Kasumi-1 (cell line): ENCODE measurements at places on chromosomes 7 and 10.

DNA sequence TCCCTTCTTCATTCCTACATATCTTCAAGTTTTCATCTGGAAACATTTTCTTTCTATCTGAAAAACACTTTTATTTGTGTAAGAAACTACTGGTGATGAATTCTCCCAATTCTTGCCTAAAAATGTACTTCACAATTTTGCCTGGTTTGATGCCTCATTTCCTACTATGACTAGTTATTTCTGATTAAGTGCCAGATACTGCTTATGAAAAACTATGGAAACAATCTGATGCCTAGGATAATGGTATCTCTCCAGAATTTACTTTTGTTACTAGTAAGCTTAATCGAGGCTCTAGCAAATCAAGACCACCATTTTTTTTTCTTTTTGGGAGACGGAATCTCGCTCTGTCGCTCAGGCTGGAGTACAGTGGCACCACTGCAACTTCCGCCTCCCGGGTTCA is 31.3 kb downstream of the CACUL1 start:
- DNase-seq = no peak

DNA sequence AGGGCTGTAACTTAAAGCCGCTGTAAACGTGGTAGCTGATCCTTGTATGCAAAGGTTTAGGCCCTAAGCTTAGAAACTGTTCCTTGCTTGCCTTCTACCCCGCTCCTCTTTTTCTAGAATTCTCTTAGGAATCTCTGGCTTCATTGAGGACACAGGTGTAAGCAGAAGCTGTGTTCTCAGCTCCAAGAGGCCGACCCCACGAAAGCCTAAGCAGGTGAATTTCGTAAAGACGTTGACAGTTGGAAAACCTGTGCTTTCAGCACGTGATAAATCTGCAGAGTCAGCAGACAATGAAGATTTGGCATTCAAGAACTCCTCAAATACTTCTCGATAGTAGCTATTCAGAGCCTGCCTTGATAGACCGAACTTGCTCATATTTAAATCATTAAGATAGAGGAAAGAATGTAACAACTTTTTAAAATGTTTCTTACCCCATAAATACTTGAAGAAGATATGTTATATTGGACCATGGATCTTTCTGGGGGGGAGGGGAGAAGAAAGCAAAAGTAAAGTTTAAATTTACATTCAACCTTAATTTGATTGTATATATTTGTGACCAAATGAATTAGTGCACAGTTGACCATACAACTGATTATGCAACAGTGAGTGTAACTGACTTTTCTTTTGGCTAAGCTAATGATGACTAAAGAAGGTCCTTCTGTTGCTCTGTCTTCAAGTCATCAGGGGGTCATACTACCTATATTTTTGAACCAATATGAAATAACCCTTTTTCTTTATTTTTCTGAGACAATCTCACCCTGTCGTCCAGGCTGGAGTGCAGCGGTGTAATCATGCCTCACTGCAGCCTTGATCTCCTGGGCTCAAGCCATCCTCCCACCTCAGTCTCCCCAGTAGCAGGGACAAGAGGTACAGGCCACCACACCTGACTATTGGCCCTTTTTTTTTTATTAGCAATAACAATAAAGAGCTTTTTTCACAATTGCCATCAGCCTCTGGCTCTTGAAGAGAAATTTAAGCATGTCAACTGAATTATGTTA is 1.2 kb upstream of the GDI2 start:
- peak; percentile 72 for DNase-seq

GRCh38 chr7:151895008-151895630 is 18.2 kb upstream of the PRKAG2 start:
- DNase-seq = no peak

DNA sequence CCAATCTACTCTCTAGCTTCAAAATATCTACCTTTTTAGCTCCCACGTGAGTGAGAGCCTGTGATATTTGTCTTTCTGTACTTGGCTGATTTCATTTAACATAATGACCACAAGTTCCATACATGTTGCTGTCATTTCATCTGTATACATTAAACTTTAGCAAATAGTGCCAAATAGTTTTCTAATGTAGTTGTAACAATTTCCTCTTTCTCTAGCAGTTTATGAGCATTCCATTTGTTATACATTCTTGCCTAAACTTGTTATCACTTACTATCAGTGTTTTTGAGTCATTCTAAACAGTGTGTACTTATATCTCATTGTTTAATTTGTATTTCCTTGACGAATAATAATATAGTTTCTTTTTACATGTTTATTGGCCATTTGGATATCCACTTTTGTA is 77.2 kb downstream of the NEUROD6 start:
- DNase-seq = no peak

GRCh38 chr7:1545417-1546246 is 10.4 kb downstream of the TMEM184A start:
- no peak for DNase-seq

DNA sequence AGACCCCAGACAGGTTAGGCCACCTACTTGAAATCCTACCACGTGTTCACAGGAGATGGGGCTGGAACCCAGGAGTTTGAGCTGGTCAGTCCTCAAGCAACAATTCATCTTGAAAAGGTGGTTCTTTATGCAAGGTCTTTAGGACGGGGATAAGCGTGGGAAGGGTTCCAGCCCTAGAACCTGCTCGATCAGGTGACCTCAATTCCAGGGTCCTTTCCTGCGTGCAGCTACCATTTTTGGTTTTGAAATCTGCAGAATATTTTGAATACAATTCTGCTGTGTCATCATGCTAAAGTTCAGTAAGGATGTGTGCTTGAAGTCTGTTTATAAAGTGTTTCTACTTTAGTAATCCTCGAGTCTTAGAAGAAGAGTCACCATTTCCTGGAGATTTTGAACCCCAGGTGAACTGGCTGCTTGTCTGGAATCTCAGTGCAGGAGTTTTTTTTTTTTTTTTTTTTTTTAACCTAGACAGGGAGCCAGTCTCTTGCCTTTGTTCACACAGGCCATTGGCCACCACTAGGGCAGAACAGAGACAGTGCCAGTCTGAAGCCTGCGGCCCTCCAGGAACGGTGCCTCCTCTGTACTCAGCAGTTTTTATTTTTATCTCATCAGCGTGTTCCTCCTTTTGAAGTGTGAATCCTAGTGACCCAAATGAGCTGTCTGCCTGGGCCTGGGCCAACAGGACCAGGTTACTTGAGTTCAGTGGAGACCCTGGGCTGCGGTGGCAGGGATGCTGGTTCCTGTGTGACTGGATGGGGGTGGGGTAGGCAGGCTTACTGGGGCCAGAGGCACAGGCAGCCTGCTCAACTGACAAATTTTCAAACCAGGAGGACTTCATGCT is 54.6 kb downstream of the EEPD1 start:
- DNase-seq = peak; percentile 74

DNA sequence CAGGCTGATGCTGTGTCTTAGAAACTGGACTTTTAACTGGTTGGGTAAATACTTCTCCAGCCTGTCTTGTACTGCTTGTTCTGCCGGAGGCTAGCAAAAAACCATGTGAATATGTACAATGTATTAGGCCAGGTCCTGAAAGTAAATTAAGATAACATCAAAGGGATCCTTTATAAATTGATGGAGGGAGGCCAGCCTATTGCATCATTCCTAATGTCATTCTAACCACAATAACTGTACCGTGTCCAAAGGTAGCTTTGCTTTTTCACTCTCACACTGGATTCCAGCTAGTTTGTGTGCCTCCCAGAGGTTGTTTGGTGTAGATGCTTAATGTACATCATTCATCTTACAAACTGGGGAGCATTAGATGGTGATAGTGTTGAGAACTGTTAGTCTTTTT is 91.2 kb upstream of the SEM1 start:
- DNase-seq = no peak

GRCh38 chr10:96441987-96442643 is 71.6 kb downstream of the TLL2 start:
- no peak for DNase-seq

GRCh38 chr10:77110757-77111156 is 526.9 kb downstream of the KCNMA1 start:
- no peak for DNase-seq

- no peak for DNase-seq
Measured at GRCh38 chr10:79249186-79250121, 97.8 kb upstream of the PPIF start.

GRCh38 chr7:72490301-72490700 is 78.2 kb upstream of the CALN1 start:
- DNase-seq = no peak

- DNase-seq = peak; percentile 91
Measured at GRCh38 chr10:102072673-102073527, 7.8 kb downstream of the HPS6 start.

- no peak for DNase-seq
Measured at GRCh38 chr10:126016156-126016805, 119.9 kb downstream of the FANK1 start.

DNA sequence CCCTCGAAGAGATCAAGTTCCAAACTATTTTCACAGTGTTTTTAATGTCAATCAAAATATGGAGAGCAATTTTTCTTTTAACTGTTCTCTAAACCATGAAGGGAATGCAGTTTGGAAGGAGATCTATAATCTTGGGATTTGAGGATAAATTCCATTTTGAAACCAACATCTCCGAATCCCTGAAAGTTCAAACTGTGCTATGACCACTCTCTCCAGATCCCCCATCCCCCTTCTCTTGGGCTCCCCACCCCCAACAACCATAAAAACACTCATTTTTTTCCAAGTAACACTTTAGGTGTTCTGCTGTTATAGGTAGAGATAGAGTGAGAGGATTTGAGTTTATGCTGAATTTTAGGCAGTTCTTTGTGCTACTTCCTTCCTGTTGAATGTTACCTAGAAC is 1.7 kb downstream of the CALD1 start:
- DNase-seq = no peak
